ENCODE measurements at places on chromosomes 12 and 14.

GRCh38 chr14:45284802-45285201, 31.8 kb upstream of the MIS18BP1 start:
- no peak for DNase-seq

GRCh38 chr12:26389343-26389742, 194.0 kb downstream of the SSPN start:
- DNase-seq = no peak

- DNase-seq = peak; percentile 9
Measured at GRCh38 chr12:107990325-107990724, 138.8 kb upstream of the WSCD2 start.

DNA sequence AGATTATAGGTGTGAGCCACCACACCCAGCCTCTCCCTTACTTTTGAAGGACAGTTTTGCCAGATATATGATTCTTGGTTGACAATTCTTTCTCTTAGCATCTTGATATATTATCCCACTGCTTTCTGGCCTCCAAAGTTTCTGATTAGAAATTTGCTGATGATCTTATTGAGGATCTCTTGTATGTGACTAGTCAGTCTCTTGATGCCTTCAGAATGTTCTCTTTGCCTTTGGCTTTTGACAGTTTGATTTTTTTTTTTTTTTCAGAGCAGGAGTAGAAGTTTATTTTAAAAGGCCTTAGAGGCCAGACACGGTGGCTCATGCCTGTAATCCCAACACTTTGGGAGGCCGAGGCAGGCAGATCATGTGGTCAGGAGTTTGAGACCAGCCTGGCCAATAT, 32.6 kb downstream of the IFT81 start:
- DNase-seq = no peak

DNA sequence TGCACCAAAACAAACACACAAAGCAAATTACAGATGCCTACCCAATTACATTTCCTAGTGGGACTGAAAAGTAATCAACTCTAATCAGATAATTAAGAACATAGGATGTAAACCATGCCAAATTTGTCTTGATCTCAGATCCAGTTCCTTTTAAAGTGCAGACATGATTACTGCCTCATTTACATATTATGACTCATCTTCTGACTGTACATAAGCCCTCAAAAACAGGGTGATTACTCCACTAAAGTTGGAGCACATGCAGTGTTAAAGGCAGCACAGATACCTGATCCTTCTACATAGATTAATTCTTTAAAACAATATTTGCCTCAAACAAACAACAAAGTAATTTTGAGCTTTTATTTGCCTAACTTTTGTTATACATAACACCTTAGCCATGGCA, 337.2 kb downstream of the RPS29 start:
- DNase-seq = no peak

DNA sequence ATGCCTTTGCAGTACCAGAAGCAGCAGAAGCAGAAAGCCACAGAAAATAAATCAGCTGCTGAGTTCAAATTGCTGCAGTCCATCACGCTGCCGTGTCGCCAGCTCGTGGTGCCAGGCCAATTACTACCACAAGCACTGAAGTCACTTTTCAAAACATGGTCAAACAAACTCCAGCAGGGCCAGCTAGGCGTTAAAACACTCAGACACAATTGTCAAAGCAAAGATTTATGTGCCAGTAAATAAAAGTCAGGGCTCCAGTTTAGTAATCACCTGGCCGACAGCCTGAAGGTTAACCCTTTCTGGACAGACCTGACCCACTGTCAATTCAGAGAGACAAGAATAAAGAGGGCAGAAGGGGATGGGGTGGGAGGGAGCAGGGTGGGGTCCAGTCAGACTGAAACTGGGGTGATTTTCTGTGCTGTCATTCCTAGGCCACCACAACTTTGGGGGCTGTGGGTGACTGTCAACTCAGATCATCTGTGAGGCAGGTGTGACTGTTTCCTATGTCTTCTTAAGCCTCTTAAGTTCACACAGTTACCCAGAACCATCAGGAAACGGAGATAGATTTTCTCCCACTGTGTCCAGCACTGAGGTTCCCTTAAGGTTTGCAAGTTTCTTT, 109.8 kb upstream of the FUT8 start:
- DNase-seq = no peak

- peak; percentile 24 for DNase-seq
Measured at GRCh38 chr14:67191768-67192290, 2.6 kb downstream of the GARIN2 start.

- DNase-seq = no peak
Measured at GRCh38 chr12:50934981-50935807, 17.1 kb upstream of the HIGD1C start.

DNA sequence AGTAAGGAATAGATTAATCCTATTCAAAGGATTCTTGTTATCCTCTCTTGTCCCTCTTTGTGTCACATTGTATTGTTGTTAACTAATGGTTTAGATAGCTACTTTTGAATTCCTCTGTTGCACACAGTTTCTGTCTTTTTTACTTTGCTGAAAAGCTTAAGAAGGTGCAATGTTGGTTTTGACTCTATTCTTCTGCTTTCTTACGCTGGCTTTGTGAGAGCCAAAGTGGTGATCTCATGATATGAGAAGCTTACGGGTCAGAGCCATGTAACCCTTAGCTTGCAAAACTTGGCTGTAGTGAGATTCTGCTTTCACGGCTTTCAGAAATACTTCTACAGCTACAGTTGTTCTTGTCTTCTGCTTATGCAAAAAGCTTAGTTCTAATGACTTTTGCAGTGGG, 239.7 kb downstream of the TRHDE start:
- no peak for DNase-seq

DNA sequence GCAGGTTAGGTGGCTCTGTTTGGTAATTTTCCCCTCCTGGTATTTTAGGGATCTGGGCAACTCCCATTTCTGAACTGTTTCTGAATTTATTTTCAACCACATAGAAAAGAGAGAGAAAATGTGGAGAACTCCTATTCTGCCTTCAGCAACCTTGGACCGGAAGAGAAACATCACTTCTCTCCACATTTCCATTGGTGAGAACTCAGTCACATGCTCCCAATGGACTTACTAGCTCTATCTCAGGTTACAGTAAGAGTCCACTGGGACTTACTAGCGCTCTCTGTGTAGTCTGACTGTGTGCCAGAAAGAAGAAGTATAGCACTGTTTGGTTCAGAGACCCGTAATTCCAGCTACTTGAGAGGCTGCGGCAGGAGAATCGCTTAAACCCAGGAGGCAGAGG, 383.2 kb downstream of the DUSP6 start:
- no peak for DNase-seq

GRCh38 chr14:73634011-73634833, 10.6 kb upstream of the DNAL1 start:
- no peak for DNase-seq

GRCh38 chr12:52193532-52193931, 1.7 kb upstream of the KRT80 start:
- DNase-seq = no peak

DNA sequence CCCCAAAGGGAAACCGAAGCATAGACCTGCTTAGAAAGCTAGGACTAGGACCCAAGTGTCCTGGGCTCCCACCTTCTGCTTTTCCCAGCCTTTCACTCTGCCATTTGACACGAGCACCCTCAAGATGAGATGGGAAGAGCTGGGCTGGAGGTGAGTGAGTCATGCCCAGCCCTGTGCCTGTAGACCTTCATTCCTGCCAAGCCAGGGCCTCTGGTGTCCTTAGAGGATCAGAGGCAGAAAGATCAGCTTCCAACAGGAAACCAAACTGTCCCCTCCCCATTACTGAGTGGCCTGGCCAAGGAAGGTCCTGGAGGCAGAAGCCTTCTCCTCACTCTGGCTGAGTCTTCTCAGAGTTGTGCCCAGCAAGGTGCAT, 3.5 kb downstream of the TMEM63C start:
- DNase-seq = no peak

DNA sequence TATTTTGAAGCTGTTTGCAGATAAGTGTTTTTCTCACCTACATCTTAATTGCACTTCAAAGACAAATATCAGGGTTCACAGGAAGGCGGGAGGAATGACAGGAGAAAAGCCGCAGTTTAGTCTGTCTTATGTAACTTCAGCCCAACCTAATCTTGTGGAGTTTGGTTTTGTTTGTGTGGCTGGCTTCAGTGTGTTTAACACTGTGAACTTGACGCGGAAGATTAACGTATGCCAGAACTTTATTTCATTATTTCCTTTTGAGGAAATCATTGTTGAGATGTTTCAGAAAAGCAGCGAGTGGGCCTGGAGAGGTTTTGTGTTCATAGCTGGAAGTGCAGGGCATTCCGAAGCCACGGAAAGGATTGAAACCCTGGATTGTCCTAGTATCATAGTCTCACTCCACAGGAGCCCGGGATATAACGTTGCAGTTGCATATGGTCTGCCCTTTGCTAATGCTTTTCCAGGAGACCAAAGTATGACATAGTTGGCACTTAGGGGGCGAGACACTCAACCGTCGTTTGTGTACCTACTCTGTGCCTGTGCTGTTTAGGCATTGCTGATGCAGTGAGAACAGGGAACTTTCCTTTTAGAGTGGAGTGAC, 2.0 kb downstream of the PELI2 start:
- peak; percentile 7 for DNase-seq

DNA sequence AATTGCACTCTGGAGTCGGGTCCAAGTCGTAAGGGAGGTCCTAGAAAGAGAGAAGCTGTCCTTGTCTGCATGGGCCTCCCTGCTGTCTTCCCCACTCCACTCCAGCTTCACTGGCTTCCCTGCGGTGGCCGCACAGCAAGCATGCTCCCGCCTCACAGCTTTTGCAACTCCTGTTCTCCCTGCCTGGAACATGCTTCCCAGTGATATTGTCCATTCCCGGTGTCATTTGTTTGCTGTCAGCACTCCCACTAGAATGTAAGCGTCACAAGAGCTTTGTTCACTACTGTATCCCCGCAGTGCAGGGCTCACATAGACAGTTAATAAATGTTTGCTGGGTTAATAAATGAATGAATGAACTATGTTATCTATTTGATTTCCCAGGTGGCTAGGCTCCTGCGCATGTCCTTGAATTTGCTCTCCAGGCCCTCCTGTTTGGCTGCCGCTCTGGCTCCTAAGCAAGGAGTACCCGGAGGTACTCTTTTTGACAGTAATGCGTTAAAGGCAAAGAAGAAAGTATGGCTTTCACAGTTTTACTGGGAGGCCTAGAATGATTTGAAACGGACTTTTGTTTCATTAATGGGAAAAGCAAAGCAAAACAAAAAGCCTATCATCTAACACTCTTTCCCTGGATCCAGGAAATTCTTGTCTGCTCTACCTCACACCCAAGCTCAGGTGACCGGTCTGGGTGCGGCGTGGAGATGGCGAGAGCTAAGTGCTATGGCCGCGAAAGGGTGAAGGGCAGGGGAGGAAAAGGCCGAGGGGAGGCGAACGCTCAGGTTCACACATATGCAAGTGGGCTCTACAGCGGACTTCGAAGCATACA, 6.2 kb upstream of the SLC7A7 start:
- no peak for DNase-seq

DNA sequence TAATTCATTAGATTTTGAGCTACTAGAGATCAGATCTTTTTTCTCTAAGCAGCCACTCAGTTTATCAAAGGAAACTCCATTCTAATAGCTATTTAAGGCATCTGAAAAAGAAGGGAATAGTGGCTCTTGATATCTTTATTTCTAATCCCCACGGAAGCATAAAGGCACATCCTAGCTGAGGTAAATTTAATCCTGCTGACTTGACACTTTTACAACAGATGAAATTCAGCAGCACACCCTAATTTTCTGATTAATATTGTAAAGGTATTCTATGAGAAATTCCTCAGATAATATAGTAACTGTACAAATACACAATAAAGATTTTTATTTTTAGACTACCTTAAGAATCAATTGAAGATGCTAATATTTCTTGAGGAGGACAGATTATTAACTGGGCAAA, 916.4 kb downstream of the TMTC2 start:
- DNase-seq = no peak

DNA sequence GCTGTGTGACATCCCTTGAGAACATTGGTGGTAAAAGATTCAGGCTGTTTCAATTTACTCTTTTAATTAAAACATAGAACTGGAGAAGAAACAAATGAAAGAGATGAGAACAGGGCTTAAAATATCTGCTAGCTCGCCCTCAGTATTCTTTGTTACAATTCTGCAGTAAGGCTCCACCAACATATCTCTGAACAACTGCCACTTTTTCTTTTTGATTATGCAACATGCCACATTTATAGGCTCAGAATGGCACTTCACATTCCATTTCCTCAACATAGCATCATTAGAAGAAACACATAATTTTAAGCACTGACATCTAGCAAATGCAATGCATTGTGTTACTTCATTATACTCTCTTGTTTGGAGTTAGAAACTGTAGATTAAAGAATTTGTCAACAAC, 1315.2 kb downstream of the LRFN5 start:
- DNase-seq = no peak

DNA sequence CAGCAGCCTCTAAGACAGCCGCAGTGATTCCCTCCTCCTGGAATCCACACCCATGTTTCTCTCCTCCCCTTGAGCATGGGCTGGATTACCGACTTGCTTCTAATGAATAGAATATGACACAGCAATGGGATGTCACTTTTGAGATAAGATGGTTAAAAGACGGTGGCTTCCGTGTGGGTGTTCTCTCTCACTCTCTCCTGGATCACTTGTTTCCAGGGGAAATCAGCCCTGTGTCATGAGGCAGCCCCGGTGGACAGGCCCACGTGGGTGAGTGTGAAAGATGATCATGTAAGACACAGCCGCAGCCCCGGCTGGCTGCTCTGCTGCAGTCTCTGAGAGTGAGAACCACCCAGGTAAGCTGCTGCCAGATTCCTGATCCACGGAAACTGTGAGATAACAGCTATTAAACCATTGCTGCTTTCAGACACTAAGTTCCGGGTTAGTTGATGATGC, 10.7 kb downstream of the MOAP1 start:
- no peak for DNase-seq

DNA sequence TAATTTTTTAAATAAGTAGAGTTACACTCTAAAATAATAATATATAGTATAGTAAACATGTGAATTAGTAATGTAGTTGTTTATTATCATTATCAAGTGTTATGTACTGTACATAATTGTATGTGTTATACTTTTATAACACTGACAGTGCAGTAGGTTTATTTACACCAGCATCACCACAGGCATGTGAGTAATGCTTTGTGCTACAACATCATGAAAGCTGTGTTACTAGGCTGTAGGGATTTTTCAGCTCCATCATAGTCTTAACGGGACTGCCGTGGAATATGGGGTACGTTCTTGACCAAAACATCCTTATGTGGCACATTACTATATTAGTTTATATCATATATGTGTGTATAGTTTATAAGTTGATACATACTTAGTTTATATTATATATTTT, 8.6 kb downstream of the FNTB start:
- no peak for DNase-seq

Measured in RPMI7951 (cell line).